ENCODE measurements at places on chromosomes 11 and 22.

DNA sequence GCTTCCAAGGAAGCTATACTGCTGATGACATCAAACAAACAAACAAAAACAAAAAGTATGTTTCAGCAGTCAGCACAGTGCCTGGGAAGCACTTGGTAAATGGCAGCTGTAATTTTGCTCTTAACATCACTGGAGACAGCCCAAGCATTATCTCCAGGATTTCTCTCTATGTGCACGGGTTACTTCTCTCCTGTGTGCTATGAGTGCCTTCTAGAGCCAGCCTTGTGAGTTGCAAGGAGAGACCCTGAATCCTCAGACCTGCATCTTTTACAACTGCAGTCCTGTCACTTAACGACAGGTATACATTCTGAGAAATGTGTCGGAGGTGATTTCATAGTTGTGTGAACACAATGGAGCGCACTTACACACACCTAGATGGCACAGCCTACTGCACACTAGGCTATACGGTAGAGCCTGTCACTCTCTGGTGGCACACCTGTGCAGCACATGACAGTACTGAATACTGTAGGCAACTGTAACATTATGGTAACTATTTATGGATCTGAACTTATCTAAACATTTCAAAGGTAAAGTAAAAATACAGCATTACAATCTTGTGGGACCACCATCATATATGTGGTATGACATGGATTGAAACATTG is 662.5 kb upstream of the B3GAT1 start:
- DNase-seq = no peak

GRCh38 chr11:11382858-11383532 is 29.9 kb upstream of the CSNK2A3 start:
- DNase-seq = no peak

DNA sequence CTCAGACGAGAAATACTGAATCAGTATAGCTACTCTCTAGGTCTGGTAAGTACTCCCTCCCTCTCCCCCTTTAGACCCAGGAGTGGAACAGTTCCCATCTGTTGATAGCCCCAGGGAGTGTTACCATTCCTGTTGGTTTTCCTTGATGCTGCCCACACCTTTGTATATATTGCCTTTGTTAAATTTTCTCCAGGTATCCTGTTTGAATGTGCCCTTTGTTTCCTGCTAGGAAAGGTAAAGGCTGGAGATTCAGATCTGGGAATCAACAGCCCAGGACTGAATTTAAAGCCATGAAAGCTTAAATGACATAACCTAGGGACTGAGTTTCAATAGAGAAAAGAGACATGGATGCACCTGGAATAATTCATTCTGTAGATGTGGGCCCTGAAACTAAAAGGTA is 68.3 kb downstream of the CCDC83 start:
- no peak for DNase-seq

- DNase-seq = no peak
These were observed 95.3 kb downstream of the NTM start for GRCh38 chr11:131465746-131466145.

GRCh38 chr11:129252621-129253020 is 60.5 kb upstream of the ARHGAP32 start:
- no peak for DNase-seq

DNA sequence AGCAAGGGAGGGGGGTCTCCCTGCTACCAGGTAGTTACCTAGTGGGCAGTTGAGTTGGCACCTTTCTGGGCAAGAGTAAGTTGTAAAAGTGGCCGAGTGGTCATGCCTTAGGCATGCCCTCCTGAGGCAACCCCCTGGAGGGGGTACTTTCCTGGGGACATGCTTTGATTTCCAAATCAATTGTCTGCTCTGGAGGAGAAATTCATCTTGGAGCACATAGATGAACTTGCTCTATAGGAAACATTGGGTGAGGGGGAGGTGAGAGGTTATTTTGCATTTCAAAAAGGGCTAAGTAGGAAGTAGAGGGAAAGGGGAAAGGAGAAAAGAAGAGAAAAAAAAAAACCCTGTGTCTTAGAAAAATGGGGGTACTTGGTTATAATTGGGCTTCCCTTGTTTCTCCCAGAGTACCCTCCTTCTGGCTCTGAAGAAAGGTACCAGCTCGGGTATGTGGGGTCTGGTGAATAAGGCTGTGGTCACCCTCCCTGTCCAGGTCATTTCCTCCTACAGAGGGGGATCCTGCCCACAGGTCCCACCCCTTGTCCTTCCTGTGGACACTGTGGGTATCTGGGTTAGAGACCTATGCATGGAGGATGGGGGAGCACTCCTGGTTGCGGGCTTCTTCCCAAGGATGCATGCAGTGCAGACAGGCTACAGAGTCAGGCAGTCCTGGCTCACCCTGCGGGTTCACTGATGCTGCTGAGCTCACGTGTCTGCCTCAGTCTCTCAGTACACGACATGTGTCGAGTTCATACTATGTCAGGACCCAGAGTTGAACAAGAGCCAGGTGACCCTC is 193.5 kb downstream of the MYO18B start:
- DNase-seq = no peak

DNA sequence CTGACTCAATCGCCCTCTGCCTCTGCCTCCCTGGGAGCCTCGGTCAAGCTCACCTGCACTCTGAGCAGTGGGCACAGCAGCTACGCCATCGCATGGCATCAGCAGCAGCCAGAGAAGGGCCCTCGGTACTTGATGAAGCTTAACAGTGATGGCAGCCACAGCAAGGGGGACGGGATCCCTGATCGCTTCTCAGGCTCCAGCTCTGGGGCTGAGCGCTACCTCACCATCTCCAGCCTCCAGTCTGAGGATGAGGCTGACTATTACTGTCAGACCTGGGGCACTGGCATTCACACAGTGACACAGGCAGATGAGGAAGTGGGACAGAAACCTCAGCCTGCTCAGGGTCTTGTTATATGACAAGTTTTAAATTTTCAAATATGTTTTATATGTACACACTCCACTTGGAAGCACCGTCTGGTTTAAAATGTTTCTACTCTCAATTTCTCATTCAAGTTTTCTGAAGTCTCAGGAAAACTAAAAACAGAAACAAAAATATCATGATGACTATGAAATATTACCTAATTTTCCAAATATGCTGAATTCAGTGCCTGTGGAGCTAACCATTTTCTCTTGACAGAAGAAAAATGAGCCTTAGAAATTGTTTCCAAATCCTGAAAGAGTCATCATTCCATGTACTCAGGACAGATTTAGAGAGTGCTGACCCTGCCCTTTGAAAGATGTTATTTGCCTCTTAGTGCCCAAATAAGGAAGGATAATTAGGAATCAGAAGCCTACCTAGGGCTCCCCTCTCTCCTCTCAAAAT is 48.8 kb upstream of the TOP3B start:
- no peak for DNase-seq

- no peak for DNase-seq
These were observed 23.1 kb downstream of the POLR3H start for GRCh38 chr22:41521126-41521525.

DNA sequence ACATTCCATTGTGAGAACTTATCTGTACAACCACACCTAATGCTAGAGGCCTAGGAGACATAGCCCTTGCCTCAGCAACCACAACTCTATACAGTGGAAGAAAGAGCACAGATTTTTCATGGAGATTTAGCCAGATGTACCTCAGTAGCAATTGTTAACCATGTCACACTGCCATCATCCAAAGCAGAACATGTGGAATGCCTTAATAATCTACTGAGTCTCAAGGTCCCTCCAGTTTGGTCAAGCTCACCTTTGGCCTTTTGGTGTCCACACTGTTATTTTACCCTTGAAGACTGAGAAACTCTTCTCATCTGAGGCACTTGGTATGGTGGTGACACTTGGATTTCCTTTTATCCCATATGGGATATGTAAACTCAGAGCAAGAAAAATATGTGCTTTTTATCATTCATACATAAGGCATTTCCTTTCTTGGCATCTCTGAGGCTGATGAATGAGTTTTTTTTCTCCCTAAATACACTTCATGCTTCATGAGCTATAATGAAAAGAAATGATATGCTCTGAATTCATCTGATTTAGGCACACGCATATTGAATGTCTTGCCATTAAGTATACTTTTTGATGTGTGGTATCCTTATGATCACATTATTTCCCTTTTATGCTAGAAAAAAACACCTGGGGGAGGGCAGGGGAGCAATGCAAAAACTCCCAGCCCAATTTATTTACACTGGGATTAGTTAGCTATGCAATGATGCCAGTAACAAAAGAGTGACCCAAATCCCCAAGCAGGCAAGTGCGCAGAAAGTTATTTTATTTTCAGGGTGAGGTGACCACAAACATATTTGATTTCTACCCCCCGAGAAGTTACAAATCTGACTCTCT is 63.3 kb upstream of the ME3 start:
- no peak for DNase-seq

- no peak for DNase-seq
These were observed 14.8 kb downstream of the TMEM216 start for GRCh38 chr11:61406991-61407728.

DNA sequence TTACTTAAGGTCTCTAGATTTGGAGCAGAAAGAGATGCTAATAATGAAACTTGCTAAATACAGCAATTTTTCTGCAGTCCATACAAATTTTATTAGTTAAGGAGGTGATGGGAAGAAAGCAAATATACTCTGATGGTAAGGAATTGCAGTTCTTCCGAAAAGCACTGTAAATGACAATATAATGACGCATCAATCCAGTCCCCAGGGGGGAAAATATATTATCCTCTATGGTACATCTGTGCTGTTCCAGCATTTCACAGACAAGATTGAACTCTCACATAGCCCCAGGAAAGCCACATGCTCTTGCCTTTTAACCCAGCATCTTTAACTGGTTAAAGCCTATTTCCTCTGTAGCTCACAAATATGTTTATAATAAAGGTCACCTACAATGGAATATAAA is 416.6 kb upstream of the CCDC90B start:
- no peak for DNase-seq

DNA sequence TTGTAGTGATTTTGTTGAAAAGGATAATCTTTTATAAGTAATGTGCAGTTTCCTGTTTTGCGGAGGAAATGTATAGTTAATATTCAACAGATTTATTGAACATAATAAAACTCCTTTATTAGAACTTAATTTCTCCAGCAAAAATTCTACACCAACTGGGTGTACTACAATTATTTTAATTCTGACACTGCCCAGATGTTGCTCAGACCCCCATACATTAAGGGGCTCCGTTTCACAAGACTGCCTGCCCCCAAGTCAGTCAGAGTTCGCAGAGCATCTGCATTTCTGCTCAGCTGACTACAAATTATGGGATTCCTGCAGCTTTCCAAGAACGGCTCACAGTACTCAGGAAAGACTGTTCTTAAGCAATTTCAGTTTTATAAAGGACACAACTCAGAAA is 6.2 kb downstream of the CEP57 start:
- DNase-seq = no peak

- no peak for DNase-seq
These were observed 11.2 kb upstream of the DEUP1 start for GRCh38 chr11:93319224-93319839.

DNA sequence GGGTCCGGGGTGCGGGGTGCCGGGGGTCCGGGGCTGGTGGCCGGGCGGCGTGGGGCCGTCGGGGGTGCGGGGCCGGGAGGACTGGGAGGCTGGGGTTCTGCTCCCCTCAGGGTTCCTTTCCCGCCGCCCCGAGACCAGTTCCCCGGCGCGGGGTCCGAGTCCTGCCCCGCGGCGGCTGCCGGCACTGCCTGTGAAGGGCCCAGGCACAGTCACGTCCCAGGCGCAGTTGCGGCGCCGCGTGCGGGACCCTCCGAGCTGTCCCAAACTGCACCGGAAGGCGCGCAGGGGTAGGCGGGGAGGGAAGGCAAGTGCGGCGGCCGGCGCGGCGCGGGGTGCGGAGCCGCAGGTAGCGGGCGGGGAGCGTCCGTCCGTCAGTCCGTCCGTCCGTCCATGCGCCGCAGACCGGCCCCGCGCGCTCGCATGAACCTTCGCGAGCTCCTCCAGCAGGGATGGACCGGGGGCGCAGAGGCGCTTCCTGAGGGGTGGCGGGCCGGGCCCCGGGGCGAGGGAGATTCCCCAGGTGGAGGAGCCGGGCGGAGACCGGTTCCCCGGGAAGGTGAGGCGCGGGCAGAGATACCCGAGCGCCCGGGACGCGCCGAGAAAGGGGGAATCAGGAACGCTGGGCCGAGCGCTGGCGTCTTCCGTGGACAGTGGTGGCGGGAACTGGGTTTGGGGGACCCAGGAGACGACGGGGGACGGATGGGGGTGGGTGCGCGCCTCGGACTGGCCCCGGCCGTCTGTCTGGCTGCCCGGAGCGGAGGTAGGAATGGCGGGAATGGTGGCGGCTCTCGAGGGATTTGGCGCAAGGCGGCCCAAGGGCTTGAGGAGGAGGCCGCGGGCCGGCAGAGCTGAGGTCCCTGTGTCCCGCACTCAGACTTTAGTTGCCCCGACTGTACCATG is 3.1 kb upstream of the ADORA2A start:
- DNase-seq = no peak

DNA sequence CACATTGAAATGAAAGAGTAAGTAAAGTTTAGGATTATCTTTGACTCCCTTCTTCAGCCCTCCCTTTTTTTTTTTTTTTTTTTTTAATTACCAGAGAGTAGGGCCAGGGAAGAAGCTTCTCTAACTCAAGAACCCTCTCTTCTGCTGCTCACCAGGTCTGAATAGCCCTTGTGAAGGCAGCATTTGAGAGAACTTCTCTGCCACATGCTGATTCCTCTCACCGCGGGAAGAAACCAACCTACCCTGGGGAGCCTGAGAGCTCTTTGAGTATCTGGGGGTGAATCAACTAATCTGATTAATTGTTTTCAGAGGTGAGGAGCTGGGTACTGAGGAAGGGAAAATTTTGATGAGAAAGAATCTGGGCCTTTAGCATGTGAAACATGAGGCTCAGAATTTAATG is 434.5 kb upstream of the CCDC90B start:
- no peak for DNase-seq

DNA sequence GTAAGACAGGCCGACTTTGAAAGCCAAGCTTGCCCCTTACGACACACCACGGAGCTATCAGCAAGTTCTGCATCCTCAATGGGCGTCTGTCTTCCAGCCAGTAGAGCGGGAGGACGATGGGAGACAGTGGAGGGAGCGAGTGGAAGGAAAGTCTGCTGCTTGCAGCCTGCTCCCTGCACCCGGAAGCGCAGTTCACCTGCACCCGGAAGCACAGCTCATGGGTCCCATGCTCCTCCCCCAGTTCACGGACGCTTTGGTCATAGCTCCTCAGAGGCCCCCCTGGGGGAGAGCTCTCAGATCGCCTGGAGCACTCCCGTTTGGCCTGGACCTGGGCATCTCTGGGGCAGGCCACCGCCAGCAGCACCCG is 51.3 kb downstream of the FBLN1 start:
- no peak for DNase-seq

DNA sequence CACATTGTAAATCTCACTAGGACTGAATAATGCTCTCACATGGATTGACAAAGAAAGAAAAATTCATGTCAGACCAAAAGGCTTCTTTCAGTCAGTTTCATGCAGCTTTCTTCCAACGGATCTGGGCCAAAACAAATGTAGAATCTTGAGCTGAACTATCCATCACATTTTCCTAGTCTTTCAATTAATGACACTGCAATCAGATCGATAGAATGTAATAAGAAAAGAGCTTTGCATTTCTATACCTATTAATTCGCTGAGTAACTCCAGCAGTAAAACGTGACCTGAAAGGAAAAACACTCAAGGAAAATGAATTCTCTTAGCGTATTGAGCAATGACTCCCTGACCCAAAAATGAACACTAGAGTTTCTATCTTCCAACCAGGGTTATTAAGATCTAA is 194.8 kb upstream of the BLID start:
- DNase-seq = no peak

- no peak for DNase-seq
These were observed 1.3 kb upstream of the KMT5B start for GRCh38 chr11:68214173-68215086.

GRCh38 chr22:41928593-41929417 is 2.2 kb upstream of the TNFRSF13C start:
- no peak for DNase-seq

- peak; percentile 79 for DNase-seq
These were observed at the start of gene TMA7B for GRCh38 chr22:39959640-39960447. TSS of gene TMA7B (plus strand) at chr22:39960397. CDS start at chr22:39964375, 3,978 bp downstream.

- DNase-seq = no peak
These were observed 40.8 kb upstream of the PCF11 start for GRCh38 chr11:83116015-83116641.

Data from thymus (tissue), 14 donors.